IPS DF 19.7 (cell line): ENCODE measurements at places on chromosomes 6 and 20.
A peak's percentile ranks its signal among the peaks of the same experiment; 100 is the strongest.

DNA sequence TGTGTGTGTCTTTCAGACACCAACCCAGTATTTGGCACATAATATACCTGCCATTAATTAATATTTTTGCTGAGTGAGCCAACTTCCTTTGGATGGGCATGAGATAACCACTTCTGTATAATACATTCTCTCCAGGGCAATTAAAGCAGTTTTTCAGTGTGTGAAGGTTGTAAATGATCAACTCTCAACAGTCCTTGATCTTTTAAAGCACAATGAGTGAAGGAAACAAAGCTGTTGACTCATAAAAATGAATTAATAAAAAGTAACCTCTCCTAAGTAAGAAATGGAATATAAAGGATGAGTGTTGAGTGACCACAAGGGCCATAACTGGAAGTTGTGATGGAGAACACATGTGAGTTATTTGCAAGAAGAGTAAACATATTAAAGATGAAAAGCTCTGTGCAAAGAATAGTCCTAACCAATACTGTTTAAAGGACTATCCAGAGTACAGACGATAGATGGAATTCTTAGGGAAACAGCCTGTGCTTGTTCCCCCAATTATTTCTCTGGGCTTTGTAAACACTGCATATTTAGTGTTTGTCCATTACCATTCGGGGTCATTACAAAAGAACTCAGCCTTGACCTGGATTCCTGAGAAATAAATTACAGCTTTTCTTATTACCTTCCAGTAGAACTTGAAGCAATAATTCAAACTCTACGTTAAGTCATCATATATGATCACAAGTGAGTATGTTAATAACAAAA is 446.2 kb downstream of the PLCB1 start:
- no peak for DNase-seq

DNA sequence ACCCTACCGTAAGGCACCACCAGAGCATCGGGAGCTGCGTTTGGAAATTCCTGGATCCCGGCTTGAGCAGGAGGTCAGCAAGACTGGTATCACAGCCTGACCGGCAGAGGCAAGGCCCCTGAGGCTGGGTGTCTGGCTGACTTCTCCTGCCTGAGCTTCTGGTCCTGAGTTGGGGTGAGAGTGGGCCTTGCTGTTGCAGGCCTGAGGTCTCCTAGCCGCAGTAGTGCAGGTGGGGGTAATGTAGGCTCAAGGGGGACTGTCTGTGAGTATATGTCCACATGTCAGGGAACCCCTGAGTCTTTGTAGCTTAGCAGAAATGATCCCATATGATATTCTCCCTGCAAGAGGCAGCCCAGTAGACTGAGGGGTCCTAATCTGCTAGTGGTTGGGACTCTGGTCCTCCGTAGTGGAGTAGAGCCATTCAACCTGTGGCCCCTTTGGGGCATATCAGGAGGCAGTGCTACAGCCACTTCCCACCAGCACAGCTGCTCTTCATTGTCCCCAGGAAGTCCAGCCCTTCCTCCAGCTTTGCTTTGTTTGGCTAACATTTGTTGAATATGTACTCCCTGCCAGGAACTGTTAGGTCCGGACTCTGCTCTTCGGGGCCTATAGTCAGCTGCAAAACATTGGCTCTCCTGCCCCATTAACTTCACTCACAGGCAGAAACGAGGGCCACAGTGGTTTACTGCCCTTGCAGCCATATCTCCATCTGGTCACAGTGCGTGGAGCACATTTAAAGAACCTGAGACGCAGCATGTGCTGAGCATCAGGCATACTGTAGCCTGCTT is 10.9 kb downstream of the LRRC73 start:
- DNase-seq, result no peak

- no peak for DNase-seq
Measured at GRCh38 chr6:54216336-54216735, 91.9 kb upstream of the TINAG start.

GRCh38 chr6:33247977-33248642 is 23.6 kb downstream of the VPS52 start:
- DNase-seq, result peak; percentile 60

DNA sequence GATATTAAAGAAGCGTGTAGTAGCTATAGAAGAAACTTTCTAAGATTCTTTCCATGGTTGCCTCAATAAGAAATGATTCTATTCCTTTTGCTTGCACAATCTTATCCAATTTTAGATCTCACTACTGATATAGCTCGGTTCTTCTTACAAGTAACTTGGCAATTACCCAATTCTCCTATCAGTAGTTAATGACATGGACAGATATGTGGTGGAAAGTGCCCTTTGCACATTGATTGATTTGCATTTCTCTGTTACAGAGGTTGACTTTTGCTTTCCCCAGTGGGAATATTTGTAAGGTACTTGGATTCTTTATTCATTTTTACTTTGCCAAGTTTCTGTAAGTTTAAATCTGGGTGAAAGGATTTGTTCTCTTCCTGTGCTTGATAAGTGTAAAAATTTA is 93.7 kb upstream of the QKI start:
- no peak for DNase-seq

- no peak for DNase-seq
Measured at GRCh38 chr6:28597217-28597835, 71.6 kb downstream of the GPX5 start.

- no peak for DNase-seq
Measured at GRCh38 chr6:52562911-52563310, 13.9 kb downstream of the TRAM2 start.

GRCh38 chr6:134173936-134174671 is 121.7 kb upstream of the SLC2A12 start:
- DNase-seq, result no peak

DNA sequence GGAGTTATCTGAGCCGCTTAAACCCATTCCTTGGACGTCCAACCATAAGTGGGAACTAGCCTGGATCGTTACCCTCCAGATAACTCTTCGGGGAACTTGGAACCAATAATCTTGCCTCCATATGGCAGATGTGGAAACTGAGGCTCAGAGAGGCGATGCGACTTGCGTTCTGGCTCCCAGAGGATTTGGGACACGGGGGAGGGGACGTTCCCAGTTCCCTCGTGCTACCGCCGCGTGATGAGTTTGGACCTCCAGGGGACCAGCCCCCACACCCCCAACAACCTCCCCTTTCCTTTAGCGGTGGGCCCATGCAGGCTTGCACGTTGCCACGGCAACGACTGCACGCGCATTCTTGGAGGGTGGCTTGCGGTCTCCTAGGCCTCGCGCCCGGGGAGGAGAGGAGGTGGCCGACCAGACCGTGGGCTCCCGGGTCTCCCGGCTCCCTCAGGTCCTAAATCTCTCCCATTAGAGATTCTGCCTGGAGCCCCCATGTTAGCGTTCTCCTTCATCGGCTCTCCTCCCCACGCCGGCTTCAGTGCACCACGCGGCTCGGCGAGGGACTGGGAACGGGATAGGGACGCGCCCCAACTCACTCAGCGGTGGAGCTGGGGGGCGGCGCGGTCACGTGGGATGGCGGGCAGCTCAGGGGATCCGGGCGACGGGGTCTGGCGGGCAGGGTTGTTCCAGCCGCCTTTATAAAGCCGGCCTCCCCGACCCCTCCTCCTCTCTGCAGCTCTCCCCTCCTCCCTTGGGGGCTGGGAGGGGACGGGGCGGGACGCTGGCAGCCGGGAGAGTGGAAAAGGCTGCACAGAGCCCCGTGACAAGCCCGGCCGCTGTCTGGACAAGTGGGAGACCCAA is at the start of gene PLTP:
PLTP (minus strand) TSS at position 670 of the 858 bp plus-strand sequence. CDS start 703 bp downstream, outside the sequence.
- DNase-seq, result no peak

GRCh38 chr6:18835976-18836375 is 448.8 kb downstream of the RNF144B start:
- no peak for DNase-seq

- DNase-seq, result no peak
Measured at GRCh38 chr6:136371959-136372358, 82.3 kb upstream of the BCLAF1 start.

DNA sequence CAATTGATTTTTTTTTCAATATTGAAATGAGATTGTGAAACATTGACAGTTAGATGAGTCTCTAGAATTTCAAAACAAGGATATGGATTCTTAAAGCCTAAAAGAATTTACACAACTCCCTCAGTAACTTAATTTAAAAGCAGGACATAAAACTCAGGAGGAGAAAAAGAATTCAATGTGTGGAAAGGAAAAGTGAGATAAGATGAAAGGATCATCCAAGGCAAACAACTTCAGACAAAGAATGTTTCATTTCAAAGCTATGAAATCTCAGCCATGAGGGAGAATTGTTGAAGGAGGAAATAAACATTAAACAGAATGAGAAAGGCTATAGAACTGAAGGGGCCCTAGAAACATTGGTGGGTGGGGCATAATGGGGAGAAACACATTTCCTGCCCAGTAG is 191.7 kb upstream of the NOX3 start:
- no peak for DNase-seq

- no peak for DNase-seq
Measured at GRCh38 chr6:5697508-5697907, 309.2 kb downstream of the NRN1 start.

GRCh38 chr6:44162876-44163625 is 4.4 kb downstream of the CAPN11 start:
- DNase-seq, result no peak

DNA sequence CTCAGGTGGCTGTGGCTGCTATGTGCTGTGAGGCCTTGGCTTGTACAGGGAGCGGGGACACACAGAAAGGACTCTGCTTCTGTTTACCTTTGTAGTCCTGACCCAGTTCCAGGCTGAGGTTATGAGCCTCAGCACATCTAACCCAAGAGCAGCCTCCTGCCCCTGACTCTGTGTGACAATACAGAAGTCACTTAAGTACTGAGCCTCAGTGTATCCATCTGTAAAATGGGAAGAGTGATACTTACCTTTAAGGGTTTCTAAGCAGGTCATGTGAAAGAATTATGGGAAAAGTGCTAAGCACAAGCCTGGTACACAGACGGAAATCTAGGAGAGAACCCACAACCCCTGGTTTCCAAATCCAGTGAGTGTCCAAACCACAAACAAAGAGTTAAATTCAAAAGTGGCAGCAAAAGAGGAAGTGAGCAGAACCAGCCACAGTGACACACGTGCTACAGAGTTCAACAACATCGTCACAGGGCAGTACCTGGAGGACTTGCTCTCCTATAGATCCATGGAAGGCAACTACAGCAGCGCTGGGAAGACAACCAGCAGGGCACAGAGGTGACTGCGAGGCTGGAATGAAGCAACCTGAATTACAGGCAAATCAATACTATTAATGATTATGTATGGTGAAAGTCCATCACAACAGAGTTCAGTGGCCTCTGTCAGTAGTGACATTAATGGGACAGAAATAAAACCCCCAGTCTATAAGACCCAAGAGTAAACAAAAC is 12.5 kb downstream of the TRIM26 start:
- DNase-seq, result no peak

GRCh38 chr6:115896538-115897129 is 164.1 kb downstream of the FRK start:
- no peak for DNase-seq

DNA sequence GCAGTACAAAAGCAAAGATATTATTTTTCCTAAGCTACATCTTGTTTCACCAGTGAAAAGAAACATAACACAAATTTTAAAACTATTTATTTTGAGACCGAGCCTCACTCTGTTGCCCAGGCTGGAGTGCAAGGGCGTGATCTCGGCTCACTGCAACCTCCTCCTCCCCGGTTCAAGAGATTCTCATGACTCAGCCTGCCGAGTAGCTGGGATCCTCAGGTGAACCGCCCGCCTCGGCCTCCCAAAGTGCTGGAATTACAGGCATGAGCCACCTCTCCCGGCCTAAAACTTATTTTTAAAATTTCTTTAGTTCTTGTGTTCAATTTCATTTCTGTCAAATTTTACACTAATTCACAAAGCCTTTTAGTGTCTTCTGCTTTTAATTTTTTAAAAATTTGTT is 5.9 kb downstream of the SRSF12 start:
- no peak for DNase-seq

DNA sequence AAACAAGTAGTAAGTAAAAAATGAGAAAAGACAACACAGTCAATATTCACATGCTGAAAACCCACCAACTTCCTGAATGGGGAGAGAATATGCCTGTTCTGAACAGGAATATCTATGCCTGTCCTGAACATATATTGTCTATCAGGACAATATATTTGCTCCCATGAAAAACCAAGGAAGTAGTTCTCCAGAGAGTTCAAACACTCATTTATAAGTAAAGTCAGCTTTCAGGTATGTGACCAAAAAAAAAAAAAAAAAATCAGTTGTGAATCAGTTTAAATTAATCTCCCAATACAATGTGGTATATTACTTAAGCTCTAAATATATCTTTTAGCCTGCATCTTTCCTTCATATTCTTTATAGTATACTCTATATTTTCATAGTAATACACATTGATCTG is 119.5 kb downstream of the MYB start:
- DNase-seq, result no peak

- no peak for DNase-seq
Measured at GRCh38 chr20:45948261-45948733, 13.8 kb downstream of the PCIF1 start.

GRCh38 chr6:5435449-5435848 is 174.1 kb downstream of the FARS2 start:
- no peak for DNase-seq

GRCh38 chr20:57691699-57692098 is 18.1 kb downstream of the PMEPA1 start:
- DNase-seq, result no peak

GRCh38 chr6:5659467-5659866 is 347.3 kb downstream of the NRN1 start:
- DNase-seq, result no peak

DNA sequence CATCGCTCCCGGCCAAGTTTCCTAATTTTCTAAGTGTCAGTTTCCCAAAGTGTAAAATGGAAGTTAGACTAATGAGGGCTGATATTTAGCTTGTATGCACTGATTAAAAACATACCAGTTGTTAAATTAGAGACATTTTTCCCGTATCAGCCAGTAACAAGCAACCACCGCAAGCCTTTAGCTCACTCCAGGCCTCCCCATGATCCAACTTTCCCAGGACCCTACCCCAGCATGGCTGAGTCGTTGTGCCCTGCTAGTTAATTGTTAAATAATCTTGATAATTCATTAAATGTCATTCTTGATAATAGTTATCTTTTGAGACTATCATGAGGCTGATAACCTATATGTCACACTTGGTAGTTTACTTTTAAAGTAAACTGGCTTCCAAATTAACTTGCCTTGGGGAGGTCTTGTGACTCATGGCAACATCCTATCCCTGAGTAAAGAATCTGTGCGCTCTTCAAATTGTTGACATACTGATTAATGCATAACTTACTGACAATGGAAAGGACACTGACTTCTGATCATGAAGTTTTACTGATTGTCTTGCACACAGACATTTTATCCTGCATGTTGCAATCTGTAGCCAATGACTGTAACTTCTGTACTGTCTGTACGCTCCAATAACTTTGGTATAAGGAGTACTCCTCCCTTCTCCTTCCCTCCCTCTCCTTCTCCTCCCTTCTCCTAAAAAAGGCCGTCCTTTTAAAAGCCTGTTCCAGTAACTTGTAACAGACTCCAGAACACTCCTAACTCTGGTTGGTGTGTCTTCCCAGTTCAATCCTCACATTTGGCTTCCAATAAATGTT is 6.3 kb upstream of the GTF3C6 start:
- no peak for DNase-seq

- DNase-seq, result no peak
Measured at GRCh38 chr6:160303806-160304205, 44.4 kb upstream of the SLC22A3 start.
